ENCODE measurements at places on chromosomes 6 and 20.

DNA sequence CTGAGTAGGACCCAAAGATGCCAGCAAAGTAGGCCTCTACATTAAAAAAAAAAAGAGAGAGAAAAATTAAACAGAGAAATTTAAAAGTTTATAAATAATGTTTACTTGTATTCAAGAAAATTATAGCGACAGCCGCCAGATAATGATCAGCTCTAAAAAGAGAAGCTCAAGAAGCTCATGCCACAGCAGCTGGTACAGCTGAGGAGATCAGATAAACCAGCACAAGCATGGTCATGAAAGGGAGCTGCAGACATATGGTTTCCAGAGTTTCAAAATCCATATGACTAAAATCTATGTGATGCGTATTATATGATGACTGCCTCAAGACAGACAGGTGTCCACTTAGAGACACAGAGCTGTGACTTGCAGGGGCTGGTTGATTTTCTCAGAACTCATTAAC, 13.6 kb upstream of the HLA-C start:
- DNase-seq, result no peak

- DNase-seq, result no peak
These were observed 32.3 kb downstream of the YTHDF1 start for GRCh38 chr20:63183422-63184146.

DNA sequence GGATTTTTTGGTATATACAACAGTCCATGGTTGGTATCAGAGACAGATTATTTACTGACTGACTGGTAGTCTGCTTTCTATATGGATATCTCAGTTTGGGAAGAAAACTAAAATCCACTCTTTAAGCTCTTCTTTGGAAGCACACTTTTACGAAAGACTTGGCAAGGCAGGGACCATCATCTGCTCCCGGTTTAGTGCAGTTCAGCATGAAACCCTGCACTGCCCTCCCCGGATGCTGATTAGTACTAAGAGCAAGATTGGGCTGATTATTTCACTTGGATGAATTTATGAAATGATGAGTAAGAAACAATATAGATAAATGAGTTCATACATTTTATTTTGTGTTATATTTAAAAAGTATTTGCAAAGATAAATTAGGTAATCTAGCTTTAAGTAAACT, 56.3 kb downstream of the RGS17 start:
- DNase-seq, result no peak

DNA sequence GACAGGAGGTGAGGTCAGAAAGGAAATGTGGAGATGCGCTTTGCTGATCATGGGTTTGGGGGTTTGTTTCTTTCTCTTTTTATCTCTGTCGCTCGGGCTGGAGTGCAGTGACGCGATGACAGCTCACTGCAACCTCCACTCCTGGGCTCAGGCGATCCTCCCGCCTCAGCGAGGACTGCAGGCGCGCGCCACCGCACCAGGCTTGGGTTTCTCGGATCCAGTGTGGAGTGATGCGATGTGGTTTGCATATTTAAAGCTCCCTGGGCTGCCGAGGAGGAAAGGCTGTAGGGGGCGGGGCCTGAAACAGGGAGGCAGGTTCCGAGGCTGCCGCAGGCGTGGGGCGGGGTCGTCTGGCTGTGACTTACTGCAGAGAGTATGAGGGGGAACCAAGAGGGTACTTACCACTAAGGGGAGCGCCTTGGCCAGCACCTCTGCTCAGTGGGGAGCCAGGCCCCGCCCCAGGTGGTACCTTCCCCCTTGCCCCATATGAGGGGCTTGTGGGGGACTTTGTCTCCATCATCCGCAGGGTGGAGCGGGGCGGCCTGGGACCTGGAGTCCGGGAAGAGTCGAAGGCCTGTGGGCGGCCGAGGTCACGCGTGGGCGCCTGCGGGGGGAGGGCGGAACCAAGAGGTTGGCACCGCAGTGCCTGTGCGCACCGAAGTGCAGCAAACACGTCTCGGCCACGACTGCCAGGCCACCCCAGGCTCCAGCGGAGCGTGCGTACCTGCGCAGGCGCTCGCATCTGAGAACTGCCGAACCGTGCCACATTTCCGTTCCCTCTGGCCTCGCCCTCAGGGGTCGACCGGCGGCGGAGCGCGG, 12.7 kb upstream of the BAK1 start:
- no peak for DNase-seq

DNA sequence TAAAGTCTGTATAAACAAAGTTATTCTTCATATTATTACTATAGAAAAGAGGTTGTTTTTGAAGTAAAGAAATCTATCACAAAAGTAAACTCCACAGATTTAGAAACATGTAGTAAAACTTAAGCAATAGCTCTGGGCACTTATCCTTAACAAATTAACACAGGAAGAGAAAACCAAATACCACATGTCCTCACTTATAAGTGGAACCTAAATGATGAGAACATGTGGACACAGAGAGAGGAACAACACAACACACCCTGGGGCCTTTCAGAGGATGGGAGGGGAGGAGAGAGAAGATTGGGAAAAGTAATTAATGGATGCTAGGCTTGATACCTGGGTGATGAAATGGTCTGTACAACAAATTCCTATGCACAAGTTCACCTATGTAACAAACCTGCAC, 57.2 kb downstream of the C6orf58 start:
- DNase-seq, result no peak

DNA sequence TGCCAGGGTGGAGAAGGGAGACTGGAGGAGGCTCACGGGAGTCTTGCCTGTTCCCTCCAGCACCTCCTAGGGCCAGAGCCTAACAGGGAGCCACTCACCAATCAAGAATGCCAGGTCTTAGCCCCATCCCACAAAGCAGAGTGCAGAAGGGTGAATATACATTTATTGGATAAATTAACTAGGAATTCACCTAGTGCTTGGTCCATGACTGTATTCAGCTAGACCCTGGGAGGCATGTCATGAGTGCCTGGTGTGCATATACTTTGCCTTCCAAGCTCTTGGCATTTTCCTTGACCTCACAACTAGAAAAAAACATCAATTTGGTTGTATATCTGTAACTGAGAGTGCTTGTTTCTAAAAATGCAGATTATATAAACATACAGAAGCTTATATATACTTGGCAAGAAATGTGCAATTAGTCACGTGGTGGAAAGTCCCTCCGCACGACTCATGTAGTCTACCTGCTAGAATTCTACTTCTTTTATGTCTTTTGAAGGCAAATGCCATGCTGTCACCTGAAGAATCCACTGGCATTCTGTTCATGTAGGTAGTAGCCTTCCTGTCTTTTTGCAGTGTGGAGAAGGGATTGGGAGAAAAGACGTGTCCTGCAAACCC, 991.0 kb downstream of the KIF16B start:
- DNase-seq, result no peak

GRCh38 chr6:8819446-8819845, 384.1 kb upstream of the SLC35B3 start:
- DNase-seq, result no peak

- DNase-seq, result no peak
These were observed 1.9 kb downstream of the PAK1IP1 start for GRCh38 chr6:10696655-10697054.

DNA sequence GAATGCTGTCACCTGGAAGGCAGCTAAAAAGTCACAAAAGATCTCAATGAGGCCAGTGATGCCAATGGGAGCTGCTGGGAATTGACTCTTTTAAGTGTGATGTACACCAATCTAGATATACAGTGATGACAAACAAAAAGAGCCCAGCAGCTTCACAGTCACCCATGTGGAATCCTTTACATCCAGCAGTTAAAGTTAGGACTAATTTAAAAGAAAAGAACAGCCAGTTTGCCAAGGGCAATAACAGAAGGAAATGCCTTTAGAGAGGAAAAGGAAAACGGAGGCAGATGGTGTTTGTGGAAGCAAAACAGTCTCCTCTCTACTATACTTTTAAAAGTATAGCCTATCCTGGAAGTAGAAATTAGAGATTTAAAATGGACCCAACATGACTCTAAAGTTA, 873.5 kb downstream of the EPHA7 start:
- DNase-seq, result no peak

DNA sequence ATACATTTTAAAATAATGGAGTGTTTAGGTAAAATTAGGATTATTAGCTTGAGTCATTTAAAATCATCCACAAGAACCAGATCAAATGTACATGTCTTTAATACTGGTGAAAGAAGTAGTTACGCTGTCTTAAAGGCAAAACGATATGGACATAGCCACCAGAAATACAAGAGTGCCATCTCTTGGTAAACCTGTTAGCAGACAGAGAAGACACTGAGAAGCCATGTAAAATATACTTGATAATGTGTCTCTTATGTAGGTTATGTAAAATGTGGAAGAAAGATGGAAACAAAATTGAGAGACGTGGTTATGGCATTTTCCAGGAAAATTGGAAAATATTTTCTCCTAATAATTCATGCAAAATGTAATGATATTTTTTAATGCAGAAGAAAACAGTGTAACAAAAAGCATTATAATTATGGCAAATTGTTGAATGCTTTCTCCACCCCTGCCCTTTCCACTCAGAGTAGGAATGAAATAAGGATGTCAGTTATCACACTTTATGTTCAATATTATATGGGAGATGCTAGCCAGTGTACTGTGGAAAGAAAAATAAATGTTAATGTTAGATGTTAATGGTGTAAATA, 12.2 kb upstream of the SLC17A2 start:
- DNase-seq, result no peak

- no peak for DNase-seq
These were observed 368.0 kb downstream of the TBC1D32 start for GRCh38 chr6:120966321-120966720.

- DNase-seq, result no peak
These were observed at the start of gene SYNE1 for GRCh38 chr6:152637296-152638047. Gene SYNE1, minus strand, starts transcription at chr6:152637362. Its CDS starts 9,031 bp downstream, at chr6:152628331.

- no peak for DNase-seq
These were observed 131.0 kb downstream of the ZMYND8 start for GRCh38 chr20:47225458-47225857.

DNA sequence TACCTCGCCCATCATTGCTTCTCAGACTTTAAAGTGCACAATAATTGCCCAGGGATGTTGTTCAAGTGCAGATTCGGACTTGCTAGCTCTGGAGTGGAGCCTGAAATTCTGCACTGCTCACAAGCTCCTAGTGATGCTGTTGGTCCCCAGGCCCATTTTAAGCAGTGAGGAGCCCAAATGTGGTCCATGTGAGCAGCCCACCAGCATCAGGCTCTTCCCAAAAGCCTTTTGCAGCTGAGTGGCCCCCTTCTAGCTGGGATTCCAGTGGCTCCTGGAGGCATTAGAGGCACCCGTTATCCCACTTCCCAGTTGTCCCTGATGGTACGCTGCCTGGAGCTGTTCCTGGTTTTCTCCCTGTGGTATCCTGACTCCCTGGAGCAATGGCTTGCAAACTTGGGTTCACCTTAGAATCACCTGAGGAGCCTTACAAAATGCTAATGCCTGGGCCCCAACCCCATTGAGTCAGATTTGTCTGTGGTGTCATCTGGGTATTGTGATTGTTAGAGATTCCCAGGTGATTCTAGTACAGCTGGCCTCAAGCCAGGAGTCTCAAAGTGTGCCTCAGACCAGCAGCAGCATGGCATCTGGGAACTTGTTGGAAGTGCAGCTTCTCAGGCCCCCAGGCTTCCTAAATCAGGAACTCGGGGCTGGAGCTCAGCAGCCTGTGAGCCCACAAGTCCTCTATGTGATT, 186.9 kb upstream of the SLC24A3 start:
- no peak for DNase-seq

- no peak for DNase-seq
These were observed 32.5 kb downstream of the TBX18 start for GRCh38 chr6:84731901-84732300.

DNA sequence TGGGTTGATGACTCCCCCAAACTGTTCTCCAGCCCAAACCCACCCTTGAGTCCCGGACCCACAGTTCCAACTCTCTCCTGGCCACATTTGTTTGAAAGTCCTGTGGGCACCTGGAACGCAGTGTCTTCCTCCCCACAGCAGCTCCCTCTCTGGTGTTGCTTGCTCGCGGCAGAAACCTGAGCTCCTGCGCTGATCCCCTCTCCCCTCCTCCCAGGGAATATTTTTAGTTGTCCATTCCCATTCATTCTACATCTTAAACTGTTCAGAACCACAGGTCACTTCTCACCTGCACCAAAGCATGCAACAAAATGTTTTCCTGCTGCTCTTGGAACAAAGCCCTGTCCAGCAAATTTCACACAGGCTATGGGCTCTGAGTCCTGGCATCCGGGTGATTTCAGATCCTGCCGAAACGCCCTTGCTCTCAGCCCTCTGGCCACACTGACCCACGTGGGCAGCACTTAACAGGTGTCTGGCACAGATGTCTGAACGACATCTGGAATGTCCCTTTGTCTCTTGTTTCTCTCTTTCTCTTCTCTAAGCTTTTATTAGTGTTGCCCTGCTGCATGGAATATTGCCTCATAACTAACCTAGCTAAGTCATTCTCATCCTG, 27.0 kb upstream of the PMEPA1 start:
- DNase-seq, result no peak

- DNase-seq, result no peak
These were observed 950.1 kb downstream of the EPHA7 start for GRCh38 chr6:92469186-92469828.

DNA sequence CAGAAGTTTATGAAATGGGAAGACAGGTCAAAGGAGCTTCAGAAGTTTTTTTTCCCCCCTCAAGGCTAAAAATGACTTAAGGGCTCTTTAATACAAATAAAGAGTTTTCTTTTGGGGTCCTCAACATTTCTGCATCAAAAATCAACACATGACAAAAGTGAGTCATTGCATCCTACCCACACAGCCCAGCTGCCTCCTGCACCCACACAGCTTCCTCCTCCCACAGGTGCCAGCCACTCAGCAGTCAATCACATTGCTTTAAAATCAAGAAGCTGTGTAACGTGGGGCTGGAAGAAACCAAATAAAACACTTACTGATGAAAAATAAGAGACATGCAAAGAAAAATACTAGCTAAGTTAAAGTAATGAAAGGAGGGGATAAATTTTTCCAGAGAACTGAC, 68.5 kb downstream of the MAP3K5 start:
- no peak for DNase-seq

DNA sequence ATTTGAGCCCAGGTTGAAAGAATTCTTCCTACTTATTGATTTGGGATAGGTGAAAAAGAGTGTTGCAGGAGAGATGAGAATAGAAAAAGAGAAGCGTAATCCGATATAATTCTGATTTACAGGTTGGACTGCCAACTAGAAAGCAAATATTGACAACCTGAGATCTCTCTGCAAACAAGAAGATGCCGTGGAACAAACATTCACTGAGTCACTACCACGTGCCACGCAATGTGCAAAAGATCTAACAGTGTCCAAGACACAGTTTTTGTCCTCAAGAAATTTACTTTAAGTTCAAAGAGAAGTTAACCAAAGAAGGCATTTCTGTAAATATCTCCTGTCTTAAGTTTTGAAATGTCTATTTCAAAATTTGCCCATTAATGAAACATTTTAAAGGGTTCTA, 578.0 kb upstream of the ARID1B start:
- no peak for DNase-seq

DNA sequence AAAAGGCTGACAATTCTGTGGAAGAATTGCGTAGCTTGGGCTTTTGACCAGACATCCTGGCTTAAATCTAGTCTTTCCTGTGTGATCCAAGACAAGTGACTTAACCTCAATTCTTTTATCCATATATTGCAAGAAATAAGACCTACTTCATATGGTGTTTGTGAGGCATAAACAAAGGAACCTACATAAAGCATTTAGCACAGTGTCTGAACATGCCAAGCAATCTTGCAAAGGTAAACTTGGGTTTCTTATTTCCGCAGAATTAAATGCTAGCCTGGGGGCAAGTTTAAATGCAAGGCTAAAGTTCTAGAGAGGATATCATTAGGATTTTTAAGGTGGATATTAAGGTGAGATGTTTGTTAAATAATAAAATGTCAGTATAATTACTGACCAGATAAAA, 47.9 kb downstream of the HDDC2 start:
- DNase-seq, result no peak
